Activated T-helper 17 cell treated with anti-CD3 and anti-CD28 coated beads, Interleukin-2, amount 50 U/mL, for 72 hours (primary cell): ENCODE measurements at places on chromosomes 7 and 10. TPM values are rescaled to one million over a fixed set of nuclear protein-coding genes. Genes with fewer than 3 reads are reported as not detected.

DNA sequence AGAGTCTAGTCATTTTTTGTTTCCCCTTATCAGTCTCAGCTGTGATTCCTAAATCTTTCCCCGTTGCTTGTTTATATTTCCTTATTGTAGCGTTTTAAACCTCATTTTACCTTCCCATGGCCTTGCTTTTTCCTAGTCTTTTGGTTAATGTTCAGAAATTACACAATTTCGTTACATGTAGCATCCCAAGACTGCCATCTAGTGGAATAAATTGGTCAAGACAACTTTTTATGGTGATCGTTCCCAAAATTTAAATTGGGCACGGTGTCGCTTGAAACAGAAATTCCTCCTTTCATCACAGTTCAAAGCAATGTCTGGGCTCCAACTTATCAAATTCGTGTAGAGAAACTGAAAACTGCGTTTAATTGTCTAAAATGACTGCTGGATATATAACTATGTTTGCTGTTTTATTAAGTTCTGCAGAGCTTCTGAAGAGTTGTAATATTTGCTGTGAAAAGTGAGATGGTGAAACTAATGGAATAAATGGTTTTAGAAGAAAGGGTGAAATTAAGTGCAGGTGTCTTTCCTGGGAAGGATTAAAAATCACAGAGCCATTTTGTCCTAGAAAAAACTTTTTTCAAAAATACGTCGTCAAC, 370.2 kb downstream of the PHF14 start:
- no peak for ATAC-seq

DNA sequence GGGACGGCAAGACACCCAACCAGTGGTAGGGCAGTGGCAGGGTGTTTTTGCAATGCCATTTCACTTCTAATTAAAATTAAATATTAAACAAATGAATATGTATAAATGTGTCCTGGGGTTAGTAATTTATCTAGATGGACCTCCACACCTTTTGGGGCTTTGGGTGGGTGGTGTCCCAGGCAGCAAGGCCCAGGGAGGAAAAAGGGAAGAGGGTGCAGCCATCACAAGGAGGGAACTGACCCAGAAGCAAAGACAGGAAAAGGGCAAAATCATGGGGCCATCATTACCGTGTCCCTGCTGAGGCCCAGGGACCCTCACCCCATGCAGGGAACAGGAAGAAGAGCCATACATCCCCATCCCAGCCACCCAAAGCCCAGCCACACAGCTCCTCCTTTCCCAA, 204.6 kb downstream of the GRID1 start:
- ATAC-seq, result no peak

GRCh38 chr10:71395621-71396020, 1.1 kb upstream of the CDH23 start:
- ATAC-seq, result no peak

DNA sequence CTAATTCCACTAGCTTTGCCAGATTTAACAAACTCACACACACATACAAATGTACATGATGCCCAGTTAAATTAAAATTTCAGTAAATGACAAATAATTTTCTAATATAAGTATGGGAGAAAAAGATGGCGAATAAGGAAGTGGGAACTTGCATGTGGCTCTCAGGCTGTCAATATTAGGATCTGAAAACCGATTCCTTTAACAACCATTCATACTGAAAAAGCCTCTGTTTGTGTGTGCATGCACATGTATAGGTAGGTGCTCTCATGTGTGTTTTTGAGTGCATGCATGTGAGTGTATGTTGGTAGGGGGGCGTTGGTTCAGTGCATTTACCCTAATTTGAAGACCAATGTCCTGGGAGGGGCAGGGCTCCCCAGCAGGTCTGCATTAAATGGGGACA, 125.3 kb downstream of the HTR7 start:
- ATAC-seq, result no peak

DNA sequence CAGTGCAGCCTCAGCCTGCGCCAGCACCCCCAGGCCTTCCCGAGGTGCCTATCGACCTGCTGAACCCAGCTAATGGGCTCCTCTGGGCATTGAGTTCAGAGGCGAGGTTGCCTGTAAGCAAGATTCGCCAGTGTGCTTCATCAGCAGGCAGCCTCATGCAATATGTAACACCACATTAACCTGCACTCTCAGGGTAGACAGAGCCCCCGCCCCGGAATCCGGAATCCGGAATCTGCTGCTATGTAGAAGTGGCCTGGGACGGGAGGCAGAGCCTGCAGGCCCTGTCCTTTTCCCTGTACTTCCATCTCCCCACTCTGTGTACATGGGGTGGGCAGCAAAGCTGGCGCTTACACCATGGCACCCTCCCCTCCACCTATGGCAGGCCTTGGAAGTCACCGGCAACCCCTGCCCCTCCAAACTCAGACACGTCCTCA, 83.9 kb upstream of the RET start:
- no peak for ATAC-seq

- ATAC-seq, result peak; percentile 83
Observed at GRCh38 chr7:140672382-140673062, at the start of gene ADCK2. ADCK2 (plus strand) TSS chr7:140672945; CDS start chr7:140673331, 386 bp downstream.

DNA sequence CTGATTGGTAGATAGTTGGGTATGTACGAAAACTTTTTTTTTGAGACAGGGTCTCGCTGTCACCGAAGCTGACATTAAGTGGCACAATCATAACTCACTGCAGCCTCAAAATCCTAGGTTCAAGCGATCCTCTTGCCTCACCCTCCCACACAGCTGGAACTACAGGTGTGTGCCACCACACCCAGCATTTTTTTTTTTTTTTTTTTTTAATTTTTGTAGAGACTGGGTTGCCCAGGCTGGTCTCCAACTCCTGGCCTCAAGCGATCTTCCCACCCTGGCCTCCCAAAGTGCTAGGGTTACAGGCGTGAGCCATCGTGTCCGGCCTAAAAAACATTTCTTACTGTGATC, 1.5 kb upstream of the LRRC27 start:
- ATAC-seq, result no peak

DNA sequence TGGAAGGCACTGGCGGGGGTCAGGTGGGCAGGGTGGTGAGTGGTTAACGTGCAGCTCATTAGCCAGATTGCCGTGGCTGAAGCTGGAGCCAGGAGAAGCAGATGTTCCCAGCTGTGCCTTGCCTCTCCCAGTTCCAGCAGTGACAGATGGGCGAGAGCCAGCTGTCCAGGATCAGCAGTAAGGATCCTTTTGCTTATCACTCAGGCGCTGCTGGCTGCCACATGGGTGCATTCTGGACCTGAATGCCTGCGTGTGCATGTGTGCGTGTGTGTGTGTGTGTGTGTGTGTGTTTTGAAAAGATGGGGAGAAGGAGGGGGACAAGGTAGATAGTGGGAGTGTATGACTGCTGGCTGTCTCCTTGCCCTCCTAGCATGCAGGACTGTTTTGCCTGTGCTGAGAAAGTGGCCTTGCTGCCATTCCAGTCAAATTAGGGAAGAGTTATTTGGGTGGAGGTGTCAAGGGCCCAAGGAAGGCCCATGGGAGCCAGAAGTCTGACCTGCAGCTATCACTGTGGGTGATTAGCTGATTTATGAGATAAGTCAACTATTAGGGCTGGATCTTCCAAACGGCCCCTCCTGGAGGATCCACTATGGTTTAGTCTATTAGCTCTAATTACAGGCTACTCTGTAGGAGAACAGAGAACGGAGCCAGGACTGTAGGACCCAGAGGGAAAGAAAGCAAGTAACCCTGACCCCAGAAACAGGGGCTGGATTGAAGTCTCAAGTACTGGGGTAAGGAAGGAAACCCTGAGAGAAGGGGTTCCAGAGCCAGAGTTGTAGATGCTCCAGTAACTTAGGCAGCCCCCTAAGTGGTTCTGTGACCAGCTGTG, 3.3 kb downstream of the EPHA1 start:
- no peak for ATAC-seq

- ATAC-seq, result no peak
Observed at GRCh38 chr10:43083764-43084163, 6.9 kb downstream of the RET start.

DNA sequence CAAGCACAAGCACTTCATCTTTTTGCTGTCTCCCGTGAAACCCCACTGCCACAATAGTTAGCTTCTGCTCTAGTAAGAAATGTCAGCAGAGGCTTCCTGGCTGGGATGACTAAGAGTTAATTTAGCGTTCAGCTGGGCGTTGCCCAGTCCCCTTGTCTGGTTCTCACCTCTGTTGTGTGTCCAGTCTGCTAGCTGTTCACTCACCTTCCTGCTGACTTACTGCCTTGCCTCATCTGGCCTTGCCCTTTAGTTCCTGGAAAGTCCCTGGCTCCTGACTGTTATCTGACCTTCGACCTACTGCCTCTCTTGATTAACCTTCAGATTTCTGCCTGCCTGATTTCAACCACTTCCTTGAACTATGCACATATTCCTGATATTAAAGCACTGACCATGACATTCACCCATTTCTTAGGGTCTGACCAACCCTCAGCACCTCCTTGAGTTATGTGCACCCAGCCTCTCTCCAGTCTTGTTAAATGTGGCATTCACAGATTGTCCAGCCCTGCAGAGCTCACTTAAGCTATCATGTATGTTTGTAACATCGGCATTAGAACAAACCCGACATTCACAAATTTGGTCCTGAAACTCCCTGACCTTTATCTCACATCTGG, 30.3 kb downstream of the C7orf33 start:
- ATAC-seq, result peak; percentile 61

Gene TECTB
- total RNA-seq, result not detected

Gene NAPEPLD
- total RNA-seq, result 9.4 TPM

Gene PARP12
- total RNA-seq, result 17.4 TPM

Gene NEBL
- total RNA-seq, result not detected
